ENCODE measurements at places on chromosomes 7 and 10. TPM values are rescaled to one million over a fixed set of nuclear protein-coding genes. Genes with fewer than 3 reads are reported as not detected.

GRCh38 chr10:97944772-97945171 is 85.6 kb downstream of the CRTAC1 start:
- H3K4me3 ChIP-seq, result no peak overlapping the region
- H3K27ac ChIP-seq, result no peak overlapping the region
- no peaks in the 10 kb centered on the region for H3K36me3 ChIP-seq
- no peaks in the 10 kb centered on the region for H3K27me3 ChIP-seq
- H3K4me1 ChIP-seq, result no peaks in the 10 kb centered on the region

Gene GARIN1A
- 0.98 TPM for total RNA-seq

DNA sequence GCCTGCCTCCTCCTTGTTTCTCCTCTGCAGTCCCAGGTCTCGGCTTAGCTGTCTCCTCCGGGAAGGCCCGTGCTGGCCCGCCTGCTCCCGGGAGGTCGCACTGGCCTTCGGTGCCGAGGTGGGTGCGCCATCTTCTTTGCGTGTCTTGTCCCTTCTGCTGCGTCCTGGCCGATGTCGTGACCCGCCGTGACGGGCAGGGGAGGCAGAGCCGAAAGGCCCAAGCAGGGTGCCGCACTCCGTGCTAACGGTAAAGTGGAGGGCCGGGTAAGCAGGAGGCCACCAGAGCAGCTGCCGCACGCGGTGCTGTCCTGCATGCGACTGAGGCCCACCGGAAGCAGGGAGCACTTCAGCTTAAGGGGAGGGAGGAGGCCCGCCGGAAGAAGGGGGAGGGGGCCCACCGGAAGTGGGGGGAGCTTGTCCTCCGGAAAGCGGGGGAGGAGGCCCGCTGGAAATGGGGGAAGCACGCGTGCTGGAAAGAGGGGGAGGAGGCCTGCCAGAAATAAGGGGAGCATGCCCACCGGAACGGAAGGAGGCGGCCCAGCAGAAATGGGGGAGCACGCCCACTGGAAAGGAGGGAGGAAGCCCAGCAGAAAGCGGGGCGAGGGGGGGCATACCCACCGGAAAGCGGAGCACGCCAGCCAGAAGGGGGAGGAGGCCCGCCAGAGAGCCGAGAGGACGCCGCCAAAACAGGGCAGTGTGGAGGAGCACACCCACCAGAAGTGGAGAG is 71.4 kb downstream of the PROSER2 start:
- no peak overlapping the region for H3K4me3 ChIP-seq
- no peaks in the 10 kb centered on the region for H3K27me3 ChIP-seq
- no peak for DNase-seq
- H3K36me3 ChIP-seq, result no peaks in the 10 kb centered on the region

- no peaks in the 10 kb centered on the region for H3K4me1 ChIP-seq
- H3K36me3 ChIP-seq, result no peaks in the 10 kb centered on the region
- no peak for DNase-seq
- H3K27me3 ChIP-seq, result no peaks in the 10 kb centered on the region
- H3K27ac ChIP-seq, result no peak overlapping the region
- no peak overlapping the region for H3K4me3 ChIP-seq
Measured at GRCh38 chr10:79602953-79603352, 7.8 kb upstream of the SFTPA1 start.

GRCh38 chr7:727104-727805 is at the start of gene PRKAR1B:
Gene PRKAR1B (minus strand): TSS chr7:727281. CDS start chr7:711505, 15,776 bp downstream.
- H3K4me1 ChIP-seq, result no peaks in the 10 kb centered on the region
- H3K27me3 ChIP-seq, result no peaks in the 10 kb centered on the region
- peaks cover 38% of the 10 kb centered on the region for H3K36me3 ChIP-seq
- DNase-seq, result no peak
- peak within 1 kb of the TSS; percentile 64 for H3K27ac ChIP-seq

DNA sequence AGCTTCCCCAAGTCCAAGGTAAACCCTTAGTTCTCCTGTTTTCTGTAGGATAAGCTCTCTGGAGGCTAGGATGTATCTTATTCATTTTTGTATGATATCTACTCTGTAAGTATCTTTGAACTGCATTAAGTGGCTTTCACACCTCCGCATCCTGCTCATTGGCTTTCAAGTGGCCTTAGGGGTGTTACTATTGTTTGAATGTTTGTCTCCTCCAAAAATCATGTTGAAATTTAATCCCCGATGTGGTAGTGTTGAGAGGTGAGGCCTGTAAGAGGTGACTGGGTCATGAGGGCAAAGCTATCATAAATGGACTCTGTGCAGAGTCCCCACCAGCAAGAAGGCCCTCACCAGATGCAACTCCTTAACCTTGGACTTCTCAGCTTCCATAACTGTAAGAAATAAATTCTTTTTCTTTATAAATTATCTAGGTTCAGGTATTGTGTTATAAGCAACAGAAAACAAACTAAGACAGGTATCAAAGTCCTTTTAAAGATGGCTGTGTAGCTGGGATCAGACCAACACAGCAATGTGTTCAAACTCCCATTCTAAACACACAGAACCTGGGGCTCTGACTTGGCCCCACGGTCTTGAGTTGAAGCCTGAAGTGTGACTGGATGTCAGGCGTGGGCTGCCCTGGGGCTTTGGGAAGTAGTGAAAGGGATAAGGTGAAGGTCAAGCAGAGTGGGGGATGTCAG is 25.9 kb downstream of the TBXAS1 start:
- no peaks in the 10 kb centered on the region for H3K4me1 ChIP-seq
- no peaks in the 10 kb centered on the region for H3K27me3 ChIP-seq
- no peaks in the 10 kb centered on the region for H3K36me3 ChIP-seq
- no peak overlapping the region for H3K27ac ChIP-seq
- H3K4me3 ChIP-seq, result no peak overlapping the region

Data from tibial nerve (tissue), 4 donors.